ENCODE measurements at places on chromosomes 7 and 10.

DNA sequence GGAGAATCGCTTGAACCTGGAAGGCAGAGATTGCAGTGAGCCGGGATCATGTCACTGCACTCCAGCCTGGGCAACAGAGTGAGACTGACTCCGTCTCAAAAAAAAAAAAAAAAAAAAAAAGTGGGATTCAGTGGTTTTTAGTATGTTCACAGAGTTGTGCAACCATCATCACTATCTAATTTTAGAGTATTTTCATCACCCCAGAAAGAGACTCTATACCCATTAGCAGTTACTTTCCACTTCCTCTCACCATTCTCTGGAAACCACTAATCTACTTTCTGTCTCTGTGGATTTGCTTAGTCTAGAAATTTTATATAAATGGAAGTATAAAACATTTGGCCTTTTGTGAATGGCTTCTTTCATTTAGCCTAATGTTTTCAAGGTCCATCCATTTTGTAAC is 113.4 kb downstream of the ST7 start:
- DNase-seq, result no peak

GRCh38 chr10:126519185-126519584 is 130.9 kb upstream of the ADAM12 start:
- DNase-seq, result no peak

DNA sequence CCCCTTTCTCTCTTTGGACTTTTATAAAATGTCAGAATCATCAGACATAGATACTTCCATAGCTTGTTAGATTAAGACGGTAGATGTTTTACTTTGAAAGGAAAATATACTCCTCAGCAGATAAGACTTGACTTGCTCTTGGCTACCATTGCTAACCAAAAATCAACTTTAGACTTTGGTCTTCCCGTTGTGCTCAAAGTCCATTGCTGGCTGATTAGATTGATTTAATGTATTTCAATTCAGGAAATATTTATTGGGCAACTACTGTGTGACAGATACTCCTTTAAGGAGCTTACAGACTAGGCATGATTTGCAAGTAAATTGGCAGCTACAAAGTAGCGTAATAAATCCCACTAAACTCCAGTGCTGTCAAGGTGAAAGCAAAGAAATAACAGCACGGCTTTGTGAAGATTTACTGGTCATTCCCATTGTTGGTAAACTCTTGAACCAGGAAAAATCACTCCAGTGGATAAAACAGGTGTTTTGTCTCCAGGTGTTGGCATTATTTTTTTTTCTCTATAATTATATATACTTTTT is 95.7 kb upstream of the ARMC3 start:
- no peak for DNase-seq

DNA sequence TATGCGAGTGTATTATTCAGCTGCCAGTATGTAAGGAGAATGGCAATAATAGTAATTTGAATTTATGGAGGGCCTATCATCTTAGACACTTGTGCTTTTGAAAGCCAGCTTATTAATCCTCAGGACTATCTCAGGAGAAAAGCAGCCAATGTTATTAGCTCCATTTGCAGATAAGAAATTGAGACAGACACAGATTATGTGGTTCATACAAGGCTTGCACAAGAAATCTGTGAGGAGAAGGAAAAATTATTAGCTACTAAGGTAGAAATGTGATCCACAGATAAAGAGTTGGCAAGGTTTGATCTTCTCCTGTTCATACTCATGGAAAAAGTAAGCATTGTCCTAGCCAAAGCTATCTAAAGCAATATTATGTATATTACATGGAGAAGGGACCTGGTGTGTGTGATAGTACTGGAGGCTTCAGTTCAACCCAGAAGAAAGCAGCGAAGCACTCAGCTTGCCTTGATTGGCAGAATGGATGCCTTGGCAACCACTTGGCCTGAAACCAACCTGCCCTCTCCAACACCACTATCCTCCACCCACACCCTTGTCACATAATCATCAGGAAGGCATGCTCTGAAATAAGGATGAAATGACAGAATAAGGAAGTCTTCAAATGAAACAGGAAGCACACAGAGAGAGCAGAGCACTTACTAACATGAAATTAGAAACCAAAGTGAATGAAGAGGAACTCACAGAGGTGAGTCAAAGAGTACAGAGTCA is 18.0 kb downstream of the MACC1 start:
- DNase-seq, result no peak

- no peak for DNase-seq
These were observed 29.2 kb downstream of the TFAM start for GRCh38 chr10:58414270-58415041.

- no peak for DNase-seq
These were observed 4.9 kb upstream of the CYP3A7 start for GRCh38 chr7:99739699-99740572.

DNA sequence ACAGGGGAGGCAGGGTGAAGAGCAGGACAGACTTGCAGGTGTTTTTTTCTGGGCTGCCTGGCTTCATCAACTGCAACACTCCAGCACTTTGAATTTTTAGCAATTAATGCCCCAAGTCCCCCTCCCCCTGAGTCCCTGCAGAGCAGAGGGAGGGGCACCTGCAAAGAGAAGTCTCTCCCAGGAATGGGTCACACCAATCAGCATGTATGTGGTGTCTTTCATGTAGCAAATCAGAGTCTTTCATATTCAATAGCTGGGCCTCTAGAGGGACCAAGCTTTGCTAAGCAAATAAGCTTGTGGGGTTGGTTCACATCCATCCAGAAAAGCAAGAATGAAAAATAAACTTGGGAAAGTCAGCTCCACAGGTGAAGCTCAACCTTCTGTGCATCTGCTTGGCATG is 90.7 kb downstream of the PARP12 start:
- no peak for DNase-seq

DNA sequence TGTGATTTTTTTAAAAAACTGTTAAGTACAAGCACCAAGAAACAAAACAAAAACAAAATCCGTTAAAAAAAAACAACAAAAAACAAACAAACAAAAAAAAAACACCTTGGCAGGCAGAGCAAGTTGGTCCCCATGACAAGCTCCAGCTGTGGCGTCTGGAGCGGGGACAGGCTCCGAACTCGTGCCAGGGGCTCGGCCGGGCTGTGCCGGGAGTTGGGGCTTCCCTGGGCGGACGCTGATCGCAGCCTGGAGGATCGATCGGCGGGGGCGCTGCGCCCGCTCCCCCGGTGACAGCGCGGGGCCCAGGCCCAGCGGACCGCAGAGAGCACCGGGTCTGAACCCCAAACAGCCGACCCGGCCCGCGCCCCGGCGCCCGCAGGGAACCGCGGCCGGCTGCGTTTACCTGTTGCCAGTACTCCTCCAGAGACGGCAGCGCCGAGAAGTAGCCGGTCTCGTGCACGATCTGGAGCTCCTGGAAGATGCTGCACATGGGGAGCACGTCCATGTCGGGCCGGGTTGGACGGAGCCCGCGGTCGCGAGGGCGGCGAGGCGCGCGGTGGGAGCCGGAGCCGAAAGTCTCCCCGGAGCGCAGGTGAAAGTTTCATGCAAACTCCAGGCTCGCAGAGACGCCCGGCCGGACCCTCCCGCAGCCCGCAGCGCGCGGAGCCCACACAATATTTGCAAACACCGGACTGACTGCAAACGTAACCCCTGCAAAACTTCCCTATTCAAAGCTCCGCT is at the start of gene KLF6:
KLF6 (minus strand) TSS at position 700 of the 741 bp plus-strand sequence; CDS start at position 505, 195 bp downstream.
- no peak for DNase-seq

GRCh38 chr7:71538210-71538609 is 406.3 kb downstream of the GALNT17 start:
- no peak for DNase-seq

DNA sequence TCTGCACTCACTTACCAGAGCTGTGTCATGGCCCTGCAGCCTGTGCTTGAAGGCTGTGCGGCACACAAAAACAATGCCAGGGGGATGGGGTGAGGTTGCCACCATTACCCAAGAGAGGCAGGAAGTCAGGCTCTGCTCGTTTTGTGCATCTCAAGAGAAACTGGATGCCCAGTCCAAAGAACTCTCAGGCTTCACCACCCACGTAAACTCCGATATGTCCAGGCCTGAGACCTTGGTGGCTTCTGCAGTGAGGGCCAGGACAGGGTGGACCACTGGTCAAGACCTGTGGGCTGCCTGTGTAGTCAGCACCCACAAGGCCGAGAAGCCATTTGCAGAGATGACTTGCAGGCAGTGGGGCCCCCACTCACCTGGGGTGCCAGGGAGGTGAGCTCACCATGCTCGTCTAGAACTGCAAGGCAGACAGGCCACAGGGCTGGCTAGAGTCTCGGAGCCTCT is 54.7 kb upstream of the EBF3 start:
- DNase-seq, result no peak

DNA sequence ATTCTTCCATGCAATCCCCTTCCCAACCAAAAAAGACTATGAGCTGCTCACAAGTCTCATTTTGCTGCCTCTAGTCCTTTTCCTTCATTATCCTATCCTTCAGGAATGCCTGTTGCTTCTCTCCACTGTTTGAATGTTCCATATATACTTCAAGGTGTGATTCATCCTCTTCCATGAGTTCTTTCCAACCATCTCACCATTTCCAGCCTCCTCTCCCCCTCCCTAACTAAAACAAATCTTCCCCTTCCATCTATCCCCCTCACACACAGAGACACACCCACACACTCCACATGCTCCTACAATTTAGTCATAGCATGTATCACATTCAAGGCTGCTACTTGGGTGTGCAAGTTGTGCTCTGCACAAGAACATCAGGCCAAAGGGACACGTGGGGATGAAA is 254.3 kb downstream of the DYNC1I1 start:
- no peak for DNase-seq

DNA sequence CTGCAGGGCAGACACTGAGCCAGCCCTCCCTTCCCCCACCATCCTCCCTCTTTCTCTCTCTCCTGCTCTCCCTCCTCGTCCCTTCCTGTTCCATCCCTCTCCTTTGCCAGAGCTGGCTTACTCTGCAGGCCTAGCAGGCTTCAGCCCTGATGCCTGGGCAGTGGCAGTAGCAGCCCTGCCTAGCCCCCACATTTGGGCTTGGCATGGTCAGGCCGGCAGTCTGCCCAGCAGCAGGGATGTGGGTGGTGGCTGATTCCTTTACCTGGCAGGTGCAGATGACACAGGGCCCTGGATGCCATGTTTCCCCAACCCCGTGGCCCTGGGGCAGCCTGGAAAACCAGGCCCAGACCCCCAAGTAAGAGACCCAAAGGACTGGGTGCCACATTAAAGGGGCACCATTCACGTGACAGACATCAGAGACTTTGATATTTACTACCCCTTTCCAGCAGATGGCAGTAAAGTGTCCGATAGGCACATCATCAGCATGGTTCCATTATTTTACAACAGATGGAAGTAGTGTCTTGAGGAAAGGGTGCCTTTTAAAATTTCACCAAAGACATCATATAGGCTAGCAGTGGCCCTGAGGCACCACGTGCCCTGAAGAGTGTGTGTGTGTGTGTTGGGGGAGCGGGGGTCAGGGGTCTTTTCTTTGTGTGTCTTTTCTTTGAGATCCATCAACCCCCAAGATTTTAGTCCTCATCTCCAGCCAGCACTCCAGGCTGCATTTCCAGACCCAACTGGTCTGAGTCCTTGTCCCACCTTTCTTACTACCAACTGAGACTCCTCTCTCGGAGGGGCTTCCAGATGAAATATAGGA is 5.9 kb downstream of the KCP start:
- no peak for DNase-seq
